ENCODE measurements at places on chromosomes 3 and 15.
A peak's percentile ranks its signal among the peaks of the same experiment; 100 is the strongest.

GRCh38 chr3:196660381-196661166 is 21.1 kb downstream of the NRROS start:
- DNase-seq, result no peak

DNA sequence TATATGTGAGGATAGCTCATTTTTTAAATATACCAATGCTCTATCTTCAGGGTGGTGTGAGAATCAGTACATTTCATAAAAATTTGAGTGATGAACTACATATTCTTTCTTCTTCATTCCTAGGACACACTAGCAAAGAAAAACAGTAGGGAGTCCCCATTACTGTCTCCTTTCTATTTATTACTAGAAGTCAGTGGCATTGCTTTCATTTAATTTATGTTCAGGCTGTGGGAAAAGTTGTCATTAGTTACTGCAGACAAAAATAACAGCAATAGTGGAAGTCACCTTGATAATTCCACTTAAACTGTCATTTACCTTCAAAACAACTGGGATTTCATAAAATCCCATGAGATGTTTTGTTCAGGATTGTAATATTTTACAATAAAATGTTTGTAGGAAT is 446.4 kb downstream of the GBE1 start:
- no peak for DNase-seq

GRCh38 chr3:149816311-149816710 is 3.3 kb downstream of the RNF13 start:
- no peak for DNase-seq

DNA sequence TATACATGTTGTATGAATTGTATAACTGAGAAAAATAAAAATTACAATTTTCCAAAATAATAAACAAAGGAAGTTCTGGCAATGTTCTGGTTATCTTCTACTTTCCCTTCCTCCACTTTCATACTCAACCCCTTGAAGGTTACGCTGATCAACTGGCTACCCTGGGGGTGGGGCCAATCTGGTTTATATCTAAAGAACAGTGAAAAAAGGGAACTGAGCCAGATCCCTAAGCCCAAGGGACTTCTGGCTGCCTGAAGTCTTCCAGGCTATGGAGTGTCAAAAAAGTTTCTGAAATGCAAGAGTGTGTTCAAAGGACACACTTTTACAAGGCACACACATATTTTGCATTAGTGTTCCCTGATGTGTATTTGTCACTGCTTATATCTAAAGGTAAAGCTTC is 591.9 kb downstream of the ROBO1 start:
- DNase-seq, result no peak

GRCh38 chr15:71678191-71678590 is 132.2 kb upstream of the NR2E3 start:
- no peak for DNase-seq

DNA sequence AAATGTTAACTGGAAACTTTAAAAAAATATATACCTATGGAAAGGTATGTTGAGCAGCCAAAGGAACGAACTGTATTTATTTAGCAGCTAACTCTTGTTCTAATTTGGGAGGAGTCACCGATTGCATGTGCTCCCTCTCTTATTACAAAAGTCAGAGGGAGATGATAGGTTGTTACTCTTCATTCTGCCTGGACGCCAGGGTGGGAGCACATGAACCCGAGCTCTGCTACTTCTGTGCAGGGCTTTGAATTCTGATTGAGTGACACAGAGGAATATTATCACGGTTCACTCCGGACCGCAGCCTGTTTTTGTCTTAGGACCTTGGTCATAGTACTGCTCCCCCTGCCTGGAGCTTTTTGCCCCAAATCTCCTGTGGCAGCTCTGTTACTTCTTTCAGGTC is 36.9 kb upstream of the LRIG1 start:
- no peak for DNase-seq

GRCh38 chr15:39553947-39554693 is 26.8 kb upstream of the THBS1 start:
- no peak for DNase-seq

DNA sequence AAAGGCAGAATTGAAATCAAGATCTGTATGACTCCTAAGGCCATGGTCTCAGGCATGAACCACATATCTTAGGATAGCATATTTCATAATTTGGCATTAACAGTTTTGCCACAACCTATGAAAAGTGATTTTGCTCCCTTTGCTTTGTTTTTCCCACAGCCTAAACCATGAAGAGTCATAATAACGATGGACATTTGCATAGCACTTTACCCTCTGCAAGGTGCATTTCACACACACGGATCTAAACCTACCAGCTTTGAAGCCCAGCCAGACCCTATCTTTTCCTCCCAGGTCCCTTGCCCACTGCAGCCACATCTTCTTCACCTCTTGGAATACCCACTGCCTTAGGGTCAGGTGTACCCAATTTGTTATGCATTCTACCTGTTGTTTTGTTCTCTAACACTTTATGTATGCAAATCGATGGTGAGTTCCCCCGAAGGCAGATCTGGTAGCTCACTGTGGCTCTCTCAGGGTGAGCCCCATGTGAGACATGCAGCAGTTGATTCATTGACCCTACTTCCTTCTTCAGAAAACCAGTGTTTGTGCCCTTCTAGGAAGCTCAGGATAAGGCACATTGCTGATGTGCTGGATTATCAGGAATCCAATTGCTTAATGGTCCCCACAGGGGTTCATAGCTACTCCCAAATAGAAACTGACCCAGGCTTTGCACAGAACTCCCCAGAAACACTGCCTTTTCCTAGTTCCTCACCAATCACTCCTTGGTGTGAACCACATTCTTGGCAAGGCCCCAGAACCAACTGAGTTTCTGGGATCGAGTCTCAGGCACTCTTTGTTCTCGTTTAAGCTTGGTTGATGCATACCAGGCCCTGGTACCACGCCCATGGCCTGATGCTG is 8.7 kb downstream of the ARHGAP31 start:
- no peak for DNase-seq

- DNase-seq, result no peak
These were observed 23.2 kb downstream of the ERICH6 start for GRCh38 chr3:150680562-150680961.

GRCh38 chr15:66578286-66578875 is 12.6 kb upstream of the LCTL start:
- no peak for DNase-seq

- DNase-seq, result no peak
These were observed 31.8 kb upstream of the HHATL start for GRCh38 chr3:42734263-42734860.

- DNase-seq, result no peak
These were observed 102.4 kb downstream of the LRIG1 start for GRCh38 chr3:66398228-66399025.

DNA sequence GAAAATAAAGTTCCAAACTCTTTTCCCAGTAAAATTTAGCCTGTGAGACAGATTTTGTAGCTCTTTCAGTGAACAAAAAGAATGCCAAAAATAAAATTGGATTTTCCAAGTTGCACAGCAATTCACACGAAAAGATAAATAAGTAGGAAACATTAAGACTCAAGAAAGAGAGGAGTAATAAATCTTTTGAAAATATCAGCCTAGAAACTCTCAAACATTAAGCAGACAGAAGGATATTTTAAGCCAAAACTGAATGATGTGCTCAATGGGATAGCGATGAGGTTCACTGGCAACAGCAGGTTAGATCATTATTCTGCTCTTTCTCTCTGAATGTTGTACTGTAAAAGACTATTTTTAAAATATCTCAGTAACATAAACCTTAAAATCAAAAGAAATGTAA is 115.0 kb downstream of the STAG1 start:
- no peak for DNase-seq

DNA sequence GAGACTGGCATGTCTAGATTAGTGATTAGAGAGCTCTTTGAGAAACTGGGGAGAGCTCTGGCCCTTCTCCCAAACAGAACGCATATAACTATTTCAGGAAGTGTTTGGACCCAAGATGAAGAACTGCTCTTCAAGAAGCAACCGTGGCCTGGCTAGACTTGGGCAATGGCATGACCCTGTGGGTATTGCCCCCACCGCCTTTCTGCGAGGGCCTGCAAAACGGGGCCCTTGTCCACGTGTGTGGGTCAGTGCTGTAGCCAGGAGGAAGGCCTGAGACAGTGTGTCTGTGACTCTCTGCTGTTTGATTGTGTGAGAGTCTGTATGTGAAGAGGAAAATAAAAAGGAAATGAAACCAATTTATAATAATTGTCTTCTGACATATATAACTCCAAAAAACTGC is 42.5 kb downstream of the EEFSEC start:
- DNase-seq, result no peak

- no peak for DNase-seq
These were observed 82.0 kb upstream of the EPHB3 start for GRCh38 chr3:184479426-184480126.

- DNase-seq, result peak; percentile 21
These were observed 485 bp downstream of the CELF6 start for GRCh38 chr15:72319360-72319984.

GRCh38 chr3:161737171-161737570 is 240.6 kb downstream of the OTOL1 start:
- DNase-seq, result no peak

DNA sequence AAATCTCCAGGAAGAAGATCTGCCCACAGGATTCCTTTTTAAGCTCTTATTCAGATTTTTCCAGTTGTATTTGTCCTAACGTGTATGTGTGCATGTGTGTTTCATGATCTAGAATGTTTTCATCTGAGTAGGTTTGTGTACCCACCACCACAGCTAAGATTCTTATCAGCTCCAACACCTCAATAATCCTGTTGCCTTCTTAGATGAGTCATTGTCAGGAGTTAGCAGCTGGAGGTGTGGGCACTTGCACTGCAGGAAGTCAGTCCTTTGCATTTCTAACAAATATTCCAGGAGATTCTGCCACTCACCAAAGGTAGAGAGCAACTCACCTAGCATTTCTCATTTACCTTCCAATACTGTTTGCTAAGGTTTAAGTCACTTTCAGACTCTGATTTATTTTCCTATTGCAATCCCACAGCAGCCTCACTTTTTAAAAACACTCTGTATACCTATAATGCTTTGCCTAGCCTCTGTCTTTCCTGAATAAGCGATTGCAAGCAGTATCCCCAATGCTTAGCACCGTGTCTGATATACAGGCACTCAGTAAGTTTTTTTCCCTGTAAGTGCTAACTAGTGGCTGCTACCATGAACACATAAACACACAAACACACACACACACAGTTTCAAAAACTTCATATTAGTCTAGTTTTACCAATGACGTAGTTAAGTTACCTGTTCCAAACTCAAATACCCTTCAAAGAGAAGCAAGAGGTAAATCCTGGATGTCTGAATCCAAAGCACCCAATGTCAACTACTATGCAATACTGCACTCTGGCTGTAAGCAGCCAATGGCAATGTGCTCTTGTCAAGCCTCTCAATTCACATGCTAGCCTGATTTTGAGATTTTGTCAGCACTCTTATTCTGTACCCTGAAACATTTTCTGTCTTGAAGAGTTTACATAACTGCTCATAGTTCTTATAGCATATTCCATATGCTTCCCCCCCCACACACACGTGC is 713.5 kb upstream of the LMCD1 start:
- DNase-seq, result no peak

- no peak for DNase-seq
These were observed 24.2 kb downstream of the ZXDC start for GRCh38 chr3:126451511-126451910.

Measured in activated T-helper 1 cell treated with Interleukin-2 at 50 U/mL for 16 hours (primary cell).